Stimulated activated CD4-positive, alpha-beta T cell treated with anti-CD3 and anti-CD28 coated beads, Interleukin-1b, Interleukin-23, amount 100 ng/mL, for 4 hours (primary cell): ENCODE measurements at places on chromosomes 6 and 20.

- no peak for DNase-seq
These were observed 286.2 kb upstream of the EXOC2 start for GRCh38 chr6:978937-979685.

GRCh38 chr6:133359760-133360159 lies 118.6 kb downstream of the EYA4 start:
- DNase-seq, result no peak

GRCh38 chr20:48823960-48824498 lies 3.8 kb downstream of the PREX1 start:
- peak; percentile 31 for DNase-seq

DNA sequence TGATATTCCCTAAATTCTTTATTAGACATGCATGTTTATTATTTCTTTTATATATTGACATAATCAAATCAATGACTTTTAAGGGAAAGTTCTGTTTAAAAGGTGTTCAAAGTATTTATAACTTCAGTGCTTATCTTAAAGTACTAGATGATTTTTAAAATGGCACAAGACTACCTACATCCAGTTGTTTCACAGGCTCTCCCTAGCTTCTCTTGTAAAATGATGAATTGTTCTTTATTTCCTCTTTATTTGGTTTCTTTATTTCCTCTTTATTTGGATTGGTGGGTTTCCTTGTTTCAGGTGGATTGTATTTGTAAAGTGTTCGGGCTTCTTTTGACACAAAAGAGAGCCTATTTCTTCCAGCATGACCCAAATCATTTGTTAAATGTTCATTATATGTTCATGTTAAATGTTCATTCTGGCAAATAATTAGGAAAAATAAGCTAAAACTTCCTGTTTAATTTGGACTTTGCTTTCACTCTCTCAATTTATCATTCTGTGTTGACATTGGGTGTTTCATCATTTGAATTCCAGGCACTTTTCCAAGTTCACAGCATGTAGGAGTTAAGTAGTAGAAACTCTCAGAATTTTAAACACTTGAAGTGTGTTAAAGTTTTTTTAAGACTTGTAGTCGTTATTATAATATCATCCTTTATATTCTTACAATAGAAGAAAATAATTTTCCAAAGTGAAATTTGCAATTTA lies 24.6 kb downstream of the MLIP start:
- DNase-seq, result no peak

DNA sequence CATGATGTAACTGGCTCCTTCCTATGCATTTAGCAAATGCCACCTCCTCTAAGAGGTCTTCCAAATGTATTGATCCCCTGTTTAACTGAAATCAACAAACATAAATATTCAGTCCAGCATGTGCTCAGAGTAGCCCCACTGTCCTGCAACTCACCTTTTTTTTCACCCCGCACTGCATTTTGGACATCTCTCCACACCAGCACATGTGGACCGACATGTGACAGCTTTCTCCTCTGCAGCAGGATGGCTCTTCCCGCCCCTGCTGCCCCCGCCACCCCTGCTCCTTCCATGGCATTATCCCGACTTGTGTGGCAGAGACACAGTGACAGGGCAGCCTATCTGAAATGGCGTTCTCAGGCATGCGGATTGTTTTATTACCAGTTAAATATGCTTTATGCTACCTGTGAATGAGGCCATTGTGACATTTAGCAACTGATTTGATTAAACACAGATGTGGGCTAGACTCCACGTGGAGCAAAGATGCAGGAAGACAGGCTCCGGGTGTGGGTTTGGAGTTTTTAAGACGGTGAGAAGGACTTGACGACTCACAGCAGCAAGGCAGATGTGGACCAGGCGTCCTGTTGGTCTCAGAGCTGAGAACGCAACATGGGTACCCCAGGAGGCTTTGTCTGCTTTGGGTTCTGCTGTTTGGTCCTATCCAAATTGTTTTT lies 161.2 kb downstream of the EYA2 start:
- no peak for DNase-seq

- DNase-seq, result no peak
These were observed 176.1 kb downstream of the TRIM27 start for GRCh38 chr6:28747631-28748157.

GRCh38 chr6:75551367-75551952 lies 50.2 kb upstream of the SENP6 start:
- no peak for DNase-seq

DNA sequence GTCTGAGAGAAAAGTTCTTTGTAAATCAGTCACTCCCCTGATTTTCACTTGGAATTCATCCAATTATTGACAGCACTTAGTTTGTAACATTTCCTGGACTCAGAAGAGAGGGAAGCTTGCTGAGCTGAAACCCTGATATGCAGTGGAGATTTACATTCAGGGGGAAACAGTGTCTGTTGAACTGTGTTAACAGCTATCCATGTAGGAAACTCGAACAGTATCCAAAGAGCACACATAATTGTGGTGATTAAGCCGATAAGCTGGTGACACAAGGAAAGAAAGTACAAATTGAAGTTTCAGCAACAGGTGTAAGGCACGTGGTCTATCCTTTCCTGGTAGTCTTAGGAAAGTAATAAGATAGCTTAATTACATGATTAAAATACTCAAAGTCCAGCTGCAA lies 78.1 kb upstream of the FLRT3 start:
- no peak for DNase-seq

DNA sequence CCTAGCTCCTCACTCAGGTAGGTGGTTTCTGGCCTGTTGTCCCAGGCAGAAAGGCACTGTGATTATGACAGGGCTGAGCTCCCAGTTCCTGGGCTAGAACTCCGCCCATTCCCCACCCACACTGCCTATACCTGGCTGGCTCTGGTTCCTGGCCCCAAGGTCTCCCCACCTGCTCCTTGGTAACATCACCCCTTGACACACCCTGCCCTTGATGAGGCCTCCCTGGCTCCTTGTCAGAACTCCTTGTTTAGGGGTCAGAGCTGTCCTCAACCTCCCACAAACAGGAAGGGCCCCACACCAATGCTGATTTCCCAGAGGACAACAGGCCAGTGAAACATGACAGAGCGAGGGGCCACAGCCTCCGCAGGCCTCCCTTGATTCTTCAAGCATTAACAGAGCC lies 15.5 kb upstream of the MYMX start:
- no peak for DNase-seq

DNA sequence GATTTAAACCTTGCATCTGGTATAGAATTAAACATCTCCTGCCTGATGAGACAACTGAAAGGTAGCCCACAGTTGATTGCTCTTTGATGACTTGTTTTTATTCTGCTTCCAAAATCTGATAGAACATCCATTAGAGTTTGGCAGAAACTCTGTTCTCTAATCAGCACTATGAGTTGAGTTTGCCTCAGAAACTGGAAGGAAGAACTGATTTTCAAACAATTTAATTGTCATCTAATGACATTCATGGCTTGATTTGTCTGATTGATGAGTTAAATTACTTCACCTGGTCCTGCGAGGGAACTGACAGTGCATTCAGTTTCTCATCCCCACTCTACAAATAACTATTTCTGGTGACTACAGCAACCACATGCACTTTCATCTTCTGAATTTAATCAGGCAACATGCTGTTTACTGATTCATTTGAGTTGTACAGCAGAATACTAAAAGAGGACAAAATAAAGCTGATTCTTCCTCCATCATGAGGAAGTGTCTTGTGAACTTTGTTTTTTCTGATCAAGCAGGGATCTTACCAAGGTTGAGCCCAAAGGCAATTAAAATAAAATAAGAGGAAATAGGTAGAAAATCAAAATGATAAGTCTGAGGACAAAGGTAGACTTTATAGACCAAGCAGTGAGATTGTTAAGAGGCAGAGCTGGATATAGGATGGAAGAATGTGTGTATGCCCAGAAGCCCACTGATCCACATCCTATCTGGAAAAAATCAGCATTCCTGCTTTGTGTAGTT lies 15.7 kb upstream of the MRAP2 start:
- no peak for DNase-seq

- no peak for DNase-seq
These were observed 5.4 kb downstream of the PPDPF start for GRCh38 chr20:63525971-63526370.

DNA sequence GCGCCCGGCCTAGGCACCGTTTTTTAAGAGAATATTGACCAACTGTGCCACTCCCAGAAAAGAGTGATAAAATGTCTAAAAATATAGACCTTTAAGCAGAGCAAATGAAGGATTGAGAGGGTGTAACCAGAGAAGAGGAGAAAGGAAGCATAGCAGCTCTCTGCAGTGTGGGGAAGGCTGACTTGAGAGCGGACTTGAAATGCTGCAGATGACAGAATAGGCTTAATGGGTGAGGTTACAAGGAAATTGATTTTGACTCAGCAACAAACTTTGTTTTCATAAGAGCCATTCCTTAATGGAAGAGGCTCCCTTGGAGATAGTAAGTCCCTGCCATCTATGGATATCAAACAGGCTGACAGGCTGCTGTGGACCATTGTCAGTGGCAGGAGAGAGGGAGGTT lies 7.7 kb upstream of the JAG1 start:
- no peak for DNase-seq

- no peak for DNase-seq
These were observed 208.2 kb downstream of the RIMS1 start for GRCh38 chr6:72094506-72094905.

DNA sequence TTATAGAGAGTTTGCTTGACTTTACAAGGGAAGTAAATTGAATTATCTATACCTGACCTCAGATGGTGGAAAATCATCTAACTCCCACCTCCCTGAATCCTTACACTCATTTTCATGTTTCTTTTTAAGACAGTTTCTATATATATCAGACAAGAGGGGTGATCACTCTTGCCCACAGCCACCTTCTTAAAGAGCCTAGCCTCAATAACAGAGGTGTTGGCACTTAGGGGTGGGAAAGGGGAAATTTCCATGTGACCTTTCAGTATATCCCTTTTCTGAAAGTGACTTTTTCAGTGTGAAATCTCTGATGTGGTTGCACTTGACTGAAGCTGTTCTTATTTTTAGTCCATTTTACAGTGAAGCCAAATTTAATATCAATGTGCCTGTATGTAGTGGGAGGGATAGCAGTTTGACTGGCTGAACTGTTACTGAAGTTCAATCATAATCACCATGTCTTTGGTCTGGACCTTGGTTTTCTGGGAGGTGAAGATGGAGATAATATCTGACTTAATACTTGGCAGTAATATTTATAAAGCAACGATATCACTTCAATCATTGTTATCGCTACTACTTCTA lies 141.3 kb downstream of the MAP3K7 start:
- no peak for DNase-seq

DNA sequence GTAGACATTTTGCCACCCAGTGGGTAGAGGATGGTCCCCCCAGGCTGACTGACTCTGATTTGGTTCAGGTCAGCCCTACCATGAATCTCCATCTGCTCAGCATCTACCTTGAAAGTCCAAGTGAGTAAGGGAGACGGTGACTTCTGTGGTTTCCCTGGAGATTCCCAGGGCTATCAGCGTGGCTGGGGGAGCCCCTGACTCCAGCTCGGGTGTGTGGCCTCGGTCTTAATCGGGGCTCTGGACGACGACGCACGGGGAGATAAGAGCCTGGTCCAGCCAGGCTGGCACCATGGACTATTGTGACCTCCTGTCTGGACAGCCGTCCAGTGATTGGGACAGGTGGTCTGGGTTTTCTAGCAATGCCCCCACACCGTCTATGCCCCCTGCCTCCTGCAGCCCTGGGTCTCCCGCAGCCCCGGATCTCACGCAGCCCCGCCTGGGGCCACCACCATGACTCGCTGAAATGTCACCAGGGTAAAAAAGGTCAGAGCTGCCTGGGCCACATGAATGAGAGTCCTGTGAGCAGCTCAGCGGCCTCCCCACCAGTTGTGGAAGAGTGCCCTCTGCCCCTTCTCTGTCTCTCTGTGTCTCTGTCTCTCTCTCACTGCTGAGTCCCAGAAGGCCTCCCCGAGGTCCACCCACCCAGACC lies 47.1 kb upstream of the GATA5 start:
- DNase-seq, result no peak
